ENCODE measurements at places on chromosomes 5 and 9. TPM values are rescaled to one million over a fixed set of nuclear protein-coding genes. Genes with fewer than 3 reads are reported as not detected.

Gene PCDHA10
- total RNA-seq: 20.3 TPM

Gene MYOZ3
- 6.1 TPM for total RNA-seq

DNA sequence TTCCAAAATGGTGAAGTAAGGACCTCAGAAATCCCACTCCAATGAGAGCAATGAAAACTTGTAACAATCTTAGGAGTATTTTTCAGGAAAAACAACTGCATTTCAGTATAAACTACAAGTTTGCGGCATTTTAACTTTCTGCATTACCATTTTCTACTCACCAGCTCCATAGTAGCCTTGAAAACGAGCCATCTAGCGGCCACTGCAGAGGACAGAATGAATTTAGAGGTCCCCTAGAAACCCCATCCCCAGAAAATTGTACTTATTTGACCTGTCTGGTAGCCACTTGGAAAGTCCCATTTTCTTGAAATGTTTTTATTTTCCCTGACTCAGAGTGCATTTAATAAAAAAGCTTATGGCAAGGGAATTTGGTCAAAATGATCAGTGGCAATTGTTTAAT is 205.4 kb upstream of the ITGA1 start:
- no peak for DNase-seq
- no peaks in the 10 kb centered on the region for H3K36me3 ChIP-seq
- H3K4me3 ChIP-seq: no peak overlapping the region
- H3K4me1 ChIP-seq: peaks cover 12% of the 10 kb centered on the region
- no peak overlapping the region for H3K27ac ChIP-seq
- no peaks in the 10 kb centered on the region for H3K27me3 ChIP-seq

- peaks cover 32% of the 10 kb centered on the region for H3K4me1 ChIP-seq
- H3K36me3 ChIP-seq: peaks cover 3% of the 10 kb centered on the region
- H3K4me3 ChIP-seq: peak overlapping the region; percentile 5
- H3K27me3 ChIP-seq: no peaks in the 10 kb centered on the region
- no peak overlapping the region for H3K27ac ChIP-seq
Observed at GRCh38 chr5:34586117-34586885, 69.8 kb upstream of the RAI14 start.

DNA sequence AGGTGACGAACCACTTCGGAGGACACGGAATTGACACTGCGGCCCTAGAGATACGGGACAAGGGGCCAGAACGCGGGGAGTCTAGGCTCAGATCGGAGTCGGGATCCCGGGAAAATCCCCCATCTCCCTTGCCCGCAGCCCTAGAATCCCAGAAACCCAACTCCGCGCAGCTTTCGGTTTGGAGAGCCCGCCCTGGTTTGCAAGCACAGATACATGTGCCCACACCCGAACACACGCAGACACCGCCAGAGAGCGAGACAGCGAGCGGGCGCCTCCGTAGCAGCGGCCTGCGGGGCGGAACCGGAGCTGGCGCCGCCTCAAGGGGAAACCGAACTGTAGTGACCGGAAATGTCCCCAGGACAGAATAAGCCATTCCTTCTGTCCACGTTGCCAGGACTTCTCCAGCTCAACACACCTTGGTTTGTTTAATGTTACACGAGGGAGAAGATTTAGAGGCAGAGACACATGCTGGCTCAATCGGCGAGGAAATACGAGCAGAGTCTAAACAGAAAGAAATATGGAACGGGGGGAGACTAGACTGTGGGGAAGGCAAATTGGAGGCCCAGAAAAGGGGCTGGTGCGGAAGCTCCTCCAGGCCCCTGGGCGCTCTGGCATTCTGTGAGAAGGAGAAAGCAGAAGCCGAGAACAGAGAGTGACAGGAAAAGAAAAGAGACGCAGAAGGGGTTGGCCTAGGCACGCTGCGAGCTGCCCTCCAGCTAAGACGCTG is 2.9 kb upstream of the PAX5 start:
- no peaks in the 10 kb centered on the region for H3K36me3 ChIP-seq
- no peak for DNase-seq
- peaks cover 12% of the 10 kb centered on the region for H3K4me1 ChIP-seq
- H3K27me3 ChIP-seq: peaks cover 99% of the 10 kb centered on the region

GRCh38 chr9:133443982-133444381 is 15.8 kb upstream of the CACFD1 start:
- H3K27ac ChIP-seq: no peak overlapping the region
- H3K36me3 ChIP-seq: no peaks in the 10 kb centered on the region
- H3K27me3 ChIP-seq: no peaks in the 10 kb centered on the region
- H3K4me3 ChIP-seq: no peak overlapping the region
- no peak for DNase-seq

DNA sequence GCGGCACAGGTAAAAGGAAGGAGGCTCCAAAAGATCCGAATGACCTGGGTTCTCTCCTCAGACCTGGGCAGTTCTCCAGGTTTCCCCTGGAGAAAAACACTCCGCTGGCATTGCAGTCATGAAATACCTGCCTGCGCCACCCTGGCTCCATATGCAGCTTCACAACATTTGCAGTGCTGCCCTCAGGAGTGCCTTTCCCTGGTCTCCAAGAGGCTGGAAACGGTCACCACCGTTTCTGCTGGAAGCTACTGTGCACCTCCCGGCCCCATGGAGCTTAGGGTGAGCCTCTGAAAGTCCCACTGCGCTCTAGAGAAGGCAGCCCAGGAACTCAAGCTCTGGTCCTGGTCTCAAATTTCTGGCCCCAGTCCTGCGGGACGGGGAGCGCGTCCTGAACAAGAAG is 670 bp downstream of the UGT3A1 start:
- peaks cover 8% of the 10 kb centered on the region for H3K4me1 ChIP-seq
- peak overlapping the region; percentile 77 for H3K4me3 ChIP-seq
- H3K27me3 ChIP-seq: peaks cover 56% of the 10 kb centered on the region
- DNase-seq: no peak

Measured in type B pancreatic cell (in vitro differentiated cells).